ENCODE measurements at places on chromosomes 3 and 15. TPM values are rescaled to one million over a fixed set of nuclear protein-coding genes. Genes with fewer than 3 reads are reported as not detected.
A peak's percentile ranks its signal among the peaks of the same experiment; 100 is the strongest.

The CSTA gene
- total RNA-seq, result not detected

The KBTBD8 gene
- 0.75 TPM for total RNA-seq

The MYZAP gene
- 1.5 TPM for total RNA-seq

The NAALADL2 gene
- 16.1 TPM for total RNA-seq

DNA sequence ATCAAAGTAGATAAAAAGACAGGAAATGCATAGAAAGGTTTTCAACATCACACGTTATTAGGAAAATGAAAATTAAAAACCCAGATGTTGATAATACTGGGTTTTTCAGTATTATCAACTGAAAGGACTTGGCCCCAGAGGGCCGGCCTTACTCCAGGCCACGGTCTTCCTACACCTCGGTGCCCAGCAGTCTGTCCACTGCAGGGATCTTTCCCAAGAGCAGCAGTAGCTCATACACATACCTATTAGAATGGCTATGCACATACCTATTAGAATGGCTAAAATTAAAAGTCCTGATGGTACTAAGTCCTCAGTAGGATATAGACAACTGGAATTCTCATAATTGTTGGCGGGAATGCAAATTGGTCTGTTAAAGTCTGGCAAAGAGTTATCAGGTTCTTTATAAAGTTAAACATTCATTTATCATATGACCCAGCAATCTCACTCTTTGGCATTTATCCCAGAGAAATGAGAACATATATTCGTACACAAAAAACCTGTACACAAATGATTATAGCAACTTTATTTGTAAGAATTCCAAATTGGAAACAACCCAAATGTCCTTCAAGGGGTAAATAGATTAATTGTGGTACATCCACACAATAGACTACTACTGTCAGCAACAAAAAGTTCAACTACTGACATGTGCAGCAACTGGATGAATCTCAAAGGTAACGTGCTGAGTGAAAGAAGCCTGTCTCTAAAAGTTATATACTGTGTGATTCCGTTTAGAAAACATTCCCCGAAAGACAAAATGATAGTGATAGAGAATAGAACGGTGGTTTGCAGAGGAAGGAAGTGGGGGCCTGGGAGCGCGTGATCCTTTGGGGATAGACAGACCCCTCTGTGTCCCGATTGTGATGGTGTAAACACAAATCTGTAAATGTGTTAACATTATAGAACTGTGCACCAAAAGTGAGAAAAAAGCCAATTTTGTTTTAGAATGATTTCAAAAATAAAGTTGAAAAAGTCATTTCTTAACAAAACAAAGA, 62.3 kb downstream of the MCTP2 start:
- no peak for DNase-seq

GRCh38 chr3:108218811-108219210, 3.4 kb downstream of the IFT57 start:
- DNase-seq, result no peak

DNA sequence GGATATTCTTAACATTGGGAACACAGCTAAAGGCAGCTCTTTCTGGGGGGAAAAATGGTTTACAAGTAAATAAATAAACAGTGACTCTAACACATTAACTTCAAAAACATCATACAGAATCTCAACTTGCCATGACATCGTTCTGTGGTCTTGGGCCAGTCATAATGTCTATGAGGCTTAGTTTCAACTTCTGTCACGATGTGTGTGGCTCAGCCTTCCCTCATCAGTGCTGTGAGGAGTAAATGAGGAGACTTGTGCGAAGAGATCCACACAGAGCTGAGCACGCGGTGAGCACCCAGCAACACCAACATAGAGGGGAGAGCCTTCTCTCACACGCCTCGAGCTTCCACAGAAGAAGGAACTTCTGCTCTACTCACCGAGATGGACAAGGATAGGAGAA, 49.0 kb downstream of the DZIP1L start:
- DNase-seq, result no peak

DNA sequence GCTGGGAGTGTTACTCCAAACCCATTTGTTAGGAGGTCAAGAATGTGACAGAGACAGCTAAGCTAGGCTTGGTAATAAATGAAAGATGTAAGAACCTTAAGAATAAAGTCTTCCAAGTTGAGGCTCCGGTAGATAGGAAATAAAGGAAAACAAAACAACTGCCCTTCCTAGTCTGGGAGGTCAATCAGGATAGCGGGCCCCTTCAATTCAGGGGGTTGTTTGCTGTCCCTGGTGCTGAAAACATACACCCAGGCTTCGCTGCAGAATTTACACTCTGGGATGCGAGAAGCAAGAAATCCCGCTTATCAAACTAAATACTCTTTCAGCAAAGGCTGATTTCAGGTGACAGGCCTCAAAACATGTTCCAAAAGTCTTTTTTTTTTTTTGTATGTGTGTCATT, 393.4 kb downstream of the NTRK3 start:
- no peak for DNase-seq

GRCh38 chr3:70824078-70824477, 511.6 kb upstream of the MDFIC2 start:
- no peak for DNase-seq

GRCh38 chr3:10653241-10653640, 147.9 kb upstream of the ATP2B2 start:
- peak; percentile 65 for DNase-seq

DNA sequence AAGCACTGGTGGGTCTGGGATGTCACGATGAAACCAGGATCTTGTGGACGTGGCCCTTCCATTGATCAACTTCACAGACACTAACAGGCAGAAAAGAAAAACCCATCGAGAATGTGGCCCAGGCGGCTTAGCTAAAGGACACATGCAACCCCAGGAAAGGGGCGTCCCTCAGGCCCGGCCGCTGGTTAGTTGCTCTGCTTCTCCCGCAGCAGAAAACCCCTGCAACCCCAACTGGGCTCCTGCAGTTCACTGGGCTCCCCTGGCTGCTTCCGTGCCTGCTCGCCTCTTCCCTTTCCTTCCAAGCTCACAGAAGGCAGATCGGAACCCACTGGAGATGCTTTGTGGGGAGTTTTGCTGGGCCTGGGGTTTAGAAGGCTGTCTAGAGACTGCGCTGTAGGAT, 1.1 kb downstream of the GASK1A start:
- DNase-seq, result no peak

DNA sequence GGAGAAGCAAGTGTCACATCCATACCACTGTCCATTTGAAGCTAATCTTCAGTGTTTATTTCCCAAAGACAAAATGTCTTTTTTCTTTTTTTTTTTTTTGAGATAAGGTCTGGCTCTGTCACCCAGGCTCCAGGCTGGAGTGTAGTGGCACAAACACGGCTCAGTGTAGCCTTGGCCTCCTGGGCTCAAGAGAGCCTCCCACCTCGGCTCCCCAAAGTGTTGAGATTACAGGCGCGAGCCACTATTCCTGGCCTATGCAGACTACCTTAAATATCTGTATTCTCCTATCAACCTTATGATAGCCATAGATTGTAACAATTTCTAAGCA, 27.7 kb upstream of the VPS33B start:
- no peak for DNase-seq

DNA sequence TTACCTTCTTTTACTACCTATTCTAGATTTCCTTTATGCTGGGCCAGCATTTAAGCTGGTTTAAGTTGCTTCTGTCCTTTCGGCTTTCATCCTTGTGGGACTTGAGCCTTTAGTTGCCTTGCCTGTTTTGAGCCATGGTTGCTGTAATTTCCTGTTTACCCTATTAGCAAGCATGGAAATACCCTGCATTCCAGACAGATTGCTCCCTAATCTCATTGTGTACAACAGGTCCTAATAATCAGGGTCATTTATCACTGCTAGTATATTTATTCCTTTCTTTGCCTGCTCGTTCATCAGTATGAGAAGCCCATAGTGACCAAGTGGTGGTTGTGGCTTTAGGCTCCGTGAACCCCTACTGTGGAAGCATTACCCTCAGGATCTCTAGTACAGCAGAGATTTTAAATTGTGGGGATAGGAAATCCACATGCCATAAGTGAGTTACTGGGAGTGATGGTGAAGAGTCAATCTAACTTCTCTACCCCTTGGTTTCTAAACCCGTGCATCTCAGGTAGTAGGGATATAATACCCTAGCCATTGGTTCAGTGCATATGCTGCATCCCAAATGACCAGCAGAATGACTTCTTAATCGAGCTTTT, 31.9 kb downstream of the NCK1 start:
- no peak for DNase-seq

DNA sequence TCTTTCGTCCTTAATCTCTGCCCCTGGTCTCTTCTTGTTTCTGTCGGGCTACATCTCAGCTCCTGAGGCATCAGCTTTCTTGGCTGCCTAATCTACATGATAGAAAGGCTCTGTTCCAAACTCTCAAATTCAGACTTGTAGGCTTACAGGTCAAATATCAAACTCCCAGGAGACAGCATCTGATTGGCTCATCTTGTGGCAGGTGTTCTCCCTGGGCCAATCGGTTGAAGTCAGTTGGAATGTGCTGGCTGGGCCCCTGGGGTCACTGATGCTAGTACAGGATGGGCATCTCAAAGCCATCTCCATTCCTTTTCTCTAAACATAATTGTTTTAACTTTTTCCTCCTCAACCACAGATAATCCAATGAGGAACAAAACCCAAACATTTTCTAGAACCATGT, 198.7 kb downstream of the CNTN3 start:
- no peak for DNase-seq
